ENCODE measurements at places on chromosomes 7 and 10.

GRCh38 chr7:92730808-92731207 is 105.6 kb downstream of the CDK6 start:
- no peak for DNase-seq

DNA sequence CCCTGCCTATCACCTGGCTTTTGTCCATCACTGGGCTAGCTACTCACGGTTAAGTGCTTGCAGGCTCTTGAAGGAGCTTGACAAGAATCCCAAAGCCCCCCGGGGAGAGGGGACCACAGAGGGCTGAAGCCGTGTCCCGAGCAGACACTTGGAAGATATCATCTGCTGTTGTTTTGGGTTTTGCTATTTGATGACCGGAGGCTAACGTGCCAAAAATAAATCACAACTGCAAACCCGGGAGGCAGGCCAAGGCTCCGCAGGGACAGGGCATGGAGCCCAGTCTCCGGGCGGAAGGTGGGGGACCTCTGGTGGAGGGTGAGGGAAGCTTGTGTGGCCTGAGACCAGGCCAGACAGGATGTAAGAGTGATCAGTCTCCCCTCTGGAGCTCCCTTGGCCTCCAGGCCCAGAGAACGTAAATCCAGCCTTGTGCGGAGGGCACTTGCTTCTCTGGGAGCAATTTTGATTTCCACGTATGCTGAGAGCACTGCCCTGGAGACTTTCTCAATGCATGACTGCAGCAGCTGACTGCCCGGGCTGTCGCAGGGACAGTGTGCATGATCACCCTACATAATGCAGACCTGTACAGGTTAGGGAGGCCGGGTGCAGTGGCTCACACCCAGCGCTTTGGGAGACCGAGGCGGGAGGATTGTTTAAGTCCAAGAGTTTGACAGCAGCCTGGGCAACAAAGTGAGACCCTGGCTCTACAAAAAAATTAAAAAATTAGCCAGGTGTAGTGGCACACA is at the start of gene PHKG1:
PHKG1 (minus strand) TSS at position 164 of the 743 bp plus-strand sequence. CDS start 4,011 bp downstream, outside the sequence.
- DNase-seq, result peak; percentile 61

DNA sequence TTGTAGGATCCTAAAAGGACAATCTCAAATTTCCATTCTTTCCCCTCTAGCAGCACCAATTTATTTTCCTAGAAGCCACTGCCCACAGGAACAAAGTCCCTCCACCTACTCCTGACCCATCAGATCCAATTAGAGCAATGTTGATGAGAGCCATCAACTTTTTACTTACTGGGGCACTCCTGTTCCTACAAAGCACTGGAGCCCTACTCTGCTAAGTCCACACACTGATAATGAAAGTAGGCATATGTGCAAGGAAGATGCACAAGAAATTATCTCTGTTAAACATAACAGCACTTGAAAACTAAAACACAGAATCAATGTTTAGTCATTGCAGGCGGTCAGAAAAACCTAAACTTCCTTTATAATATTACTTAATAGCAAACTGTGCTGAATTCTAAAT is 3.6 kb downstream of the HERPUD2 start:
- DNase-seq, result no peak

DNA sequence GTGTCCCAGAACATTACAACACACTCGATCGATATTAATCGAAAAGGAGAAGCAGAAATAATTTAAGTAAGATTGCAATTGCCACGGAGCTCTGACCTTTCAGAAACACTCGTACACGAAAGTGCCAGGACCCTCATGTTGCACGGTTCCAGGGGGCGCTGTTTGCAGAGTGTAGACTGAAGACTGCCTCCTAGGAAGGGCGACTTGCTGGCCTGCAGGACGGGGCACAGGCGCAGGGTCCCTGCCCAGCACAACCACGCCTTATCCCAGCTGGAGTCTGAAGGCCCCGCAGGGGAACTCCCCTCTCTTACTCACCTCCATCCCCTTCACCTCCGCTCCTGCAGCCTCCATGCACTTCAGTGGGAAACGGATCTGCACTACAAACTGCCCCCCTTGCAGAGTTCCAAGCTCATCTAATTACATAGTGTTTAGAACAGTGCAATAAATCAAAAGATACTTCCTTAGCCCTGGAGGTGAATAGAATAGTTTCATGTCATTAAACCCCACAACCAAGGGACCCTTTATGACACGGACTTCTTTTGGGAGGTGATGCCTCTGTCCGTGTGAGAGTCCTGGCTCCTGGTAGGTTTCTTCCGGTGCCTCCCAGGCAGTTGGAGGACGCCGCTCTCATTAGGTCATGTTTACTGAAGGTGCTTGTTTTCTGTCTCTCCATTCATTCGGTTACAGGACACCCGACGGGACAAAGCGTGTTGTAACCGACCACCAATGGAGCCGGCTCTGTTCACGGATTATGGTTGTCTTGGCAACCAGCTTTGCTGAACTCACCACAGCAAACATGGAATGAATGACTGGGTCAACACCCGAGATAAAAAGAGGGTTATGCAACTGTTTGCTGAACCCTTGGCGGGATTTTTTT is 262.2 kb downstream of the BAMBI start:
- no peak for DNase-seq

DNA sequence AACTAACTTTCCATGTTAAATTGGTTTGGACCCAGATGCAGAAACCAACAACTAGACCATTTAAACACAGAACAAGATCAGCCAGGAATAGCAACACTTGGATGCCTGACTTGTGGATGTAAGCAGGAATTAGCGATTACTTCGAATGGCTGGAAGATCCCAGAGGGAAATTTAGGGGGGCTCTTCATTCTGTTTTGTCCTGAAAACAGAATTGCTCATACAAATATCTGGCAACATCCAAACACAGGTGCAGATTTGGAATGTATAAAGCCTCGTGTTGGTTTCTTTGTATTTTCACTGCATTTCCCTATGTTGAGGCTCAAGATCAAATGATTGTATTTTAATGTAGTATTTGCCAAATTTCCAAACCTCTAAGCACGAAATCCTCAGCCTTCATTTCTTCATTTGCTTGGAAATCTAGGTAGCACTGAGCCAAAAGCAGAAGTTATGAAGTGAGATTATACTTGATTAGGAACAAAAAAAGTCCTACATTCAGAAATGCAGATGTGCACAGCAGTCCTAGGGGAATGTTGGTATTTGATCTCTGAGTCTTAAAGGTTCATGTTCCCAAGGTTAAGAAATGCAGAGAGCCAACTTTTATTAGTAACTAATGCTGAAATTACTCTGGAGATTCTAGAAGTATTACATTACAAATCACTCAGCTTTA is 248.7 kb upstream of the TCF7L2 start:
- no peak for DNase-seq

DNA sequence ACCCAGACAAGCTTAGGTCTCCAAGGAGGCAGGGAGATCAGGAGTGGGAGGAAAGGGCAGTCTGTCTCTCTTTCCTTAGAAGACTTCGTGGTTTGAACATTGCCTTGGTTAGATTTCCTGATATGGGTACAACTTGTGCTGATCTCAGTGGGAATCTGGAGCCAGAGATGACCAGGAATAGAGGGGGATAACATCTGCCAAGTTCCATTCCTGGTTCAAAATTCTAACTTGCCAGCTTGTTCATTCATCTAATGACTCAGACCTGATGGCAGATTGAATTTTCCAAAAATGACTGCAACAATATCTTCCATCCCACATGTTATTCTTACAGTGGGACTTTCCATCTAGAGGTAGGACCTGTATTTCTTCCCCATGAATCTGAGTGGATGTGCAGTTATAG is 394.3 kb upstream of the PODXL start:
- peak; percentile 30 for DNase-seq

DNA sequence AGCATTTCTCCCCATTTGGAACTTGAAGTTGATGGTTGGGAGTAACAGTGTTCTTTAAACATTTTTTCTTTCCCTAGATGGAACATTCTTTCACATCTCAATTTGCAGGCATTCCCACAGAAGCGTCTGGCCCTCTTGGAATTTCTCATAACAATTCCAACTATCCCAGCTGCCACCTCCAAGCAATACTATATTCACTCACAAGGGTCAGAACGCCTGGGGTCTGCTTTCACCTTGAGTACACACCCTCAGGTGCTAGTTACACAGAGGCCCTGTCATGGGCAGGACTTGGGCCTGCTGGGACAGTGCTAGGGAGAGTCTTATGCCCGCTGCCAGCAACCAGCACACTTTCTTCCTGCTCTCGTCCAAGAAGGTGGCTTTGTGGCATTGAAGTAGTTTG is 136.5 kb downstream of the JCAD start:
- no peak for DNase-seq

DNA sequence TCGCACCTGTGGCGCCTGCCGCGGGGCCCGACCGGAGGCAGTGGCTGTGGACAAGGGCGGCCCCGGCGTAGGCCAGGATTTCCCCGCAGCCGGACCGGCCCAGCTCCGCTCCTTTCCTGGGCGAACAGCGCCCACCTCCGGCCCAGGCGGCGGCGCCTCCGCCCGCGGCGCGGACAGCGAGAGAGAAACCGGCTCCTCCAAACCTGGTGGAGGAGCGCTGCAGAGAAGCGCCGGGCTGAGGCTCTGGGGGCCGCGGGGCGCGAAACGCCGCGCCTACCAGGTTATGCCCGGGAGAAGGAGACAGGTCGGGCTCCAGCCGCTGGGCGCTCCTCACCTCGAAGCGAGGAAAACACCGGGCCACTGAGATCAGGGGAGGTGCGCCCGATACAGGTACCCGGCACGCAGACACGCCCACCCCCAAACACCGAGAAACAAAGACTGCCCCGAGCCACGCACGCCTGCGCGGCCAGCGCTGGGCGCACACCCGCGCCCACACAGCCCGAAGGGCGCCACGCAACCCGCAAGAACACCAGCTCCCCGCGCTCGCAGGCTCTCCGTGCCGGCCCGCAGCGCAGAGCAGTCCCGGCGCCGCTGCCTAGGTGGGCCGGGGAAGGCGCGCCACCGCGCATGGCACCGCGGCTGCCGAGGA is 3.3 kb downstream of the GRID1 start:
- DNase-seq, result no peak

- DNase-seq, result no peak
Observed at GRCh38 chr10:132107949-132108877, 42.5 kb downstream of the JAKMIP3 start.

- DNase-seq, result no peak
Observed at GRCh38 chr10:35328404-35329037, 7.8 kb upstream of the CCNY start.

GRCh38 chr7:28853834-28854749 is 104.0 kb downstream of the TRIL start:
- peak; percentile 85 for DNase-seq

DNA sequence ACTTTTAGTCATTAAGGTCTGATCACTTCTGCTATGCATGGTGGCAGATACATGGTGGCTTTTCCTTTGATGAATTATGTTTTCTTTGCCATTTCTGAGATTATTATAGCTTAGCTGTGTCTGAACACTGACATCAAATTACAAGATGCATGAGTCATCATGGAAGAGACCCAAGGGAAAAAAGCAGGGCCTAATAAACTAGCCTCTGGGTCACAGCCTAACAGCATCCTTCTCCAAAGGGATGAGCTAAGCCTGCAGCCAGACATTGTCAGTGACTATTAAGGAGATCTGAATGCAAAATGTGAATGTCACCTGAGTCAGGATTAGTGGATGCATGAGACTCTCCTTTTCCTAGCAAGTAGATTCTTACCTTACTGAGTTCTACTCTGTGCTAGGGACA is 19.1 kb upstream of the OGDHL start:
- no peak for DNase-seq
